GM10248 (cell line): ENCODE measurements at places on chromosomes 13 and 19.
A peak's percentile ranks its signal among the peaks of the same experiment; 100 is the strongest.

DNA sequence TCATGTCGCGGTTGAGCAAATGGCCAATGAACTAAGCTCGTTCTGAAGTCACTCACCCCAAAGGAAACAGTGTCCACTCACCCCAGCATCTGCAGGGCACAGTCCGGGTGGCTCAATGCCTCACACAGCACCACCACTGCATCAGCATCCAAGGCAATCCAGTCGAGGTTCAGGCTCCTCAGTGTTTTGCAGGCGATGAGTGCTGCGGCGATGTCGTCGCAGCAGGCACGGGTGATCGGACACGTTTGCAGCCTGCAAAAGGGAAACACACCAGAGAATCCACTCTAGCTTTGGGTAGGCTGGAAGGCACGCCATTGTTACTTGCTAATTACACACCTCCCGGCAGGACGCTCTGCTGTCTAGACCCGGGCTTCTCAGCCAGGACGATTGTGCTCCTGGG, 26.5 kb downstream of the NLRP9 start:
- DNase-seq = no peak

GRCh38 chr13:110187641-110188161, 119.3 kb downstream of the COL4A1 start:
- DNase-seq = no peak

DNA sequence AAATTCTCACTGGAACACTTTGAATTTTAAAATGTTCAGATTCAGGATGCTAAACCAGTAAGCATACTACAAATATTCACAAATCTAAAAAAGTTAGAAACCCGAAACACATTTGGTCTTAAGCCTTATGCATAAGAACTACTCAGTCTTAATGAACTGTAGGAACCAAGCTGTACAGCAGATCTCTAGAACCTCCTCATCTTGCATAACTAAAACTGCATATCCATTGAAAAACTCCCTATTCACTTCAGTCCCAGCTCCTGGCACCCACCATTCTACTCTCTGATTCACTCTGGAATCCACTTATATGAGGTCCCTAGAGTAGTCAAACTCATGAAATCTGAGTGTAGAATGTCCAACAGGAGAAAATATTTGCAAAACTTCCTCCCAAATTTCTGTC, 65.6 kb upstream of the CEACAM8 start:
- DNase-seq = no peak

DNA sequence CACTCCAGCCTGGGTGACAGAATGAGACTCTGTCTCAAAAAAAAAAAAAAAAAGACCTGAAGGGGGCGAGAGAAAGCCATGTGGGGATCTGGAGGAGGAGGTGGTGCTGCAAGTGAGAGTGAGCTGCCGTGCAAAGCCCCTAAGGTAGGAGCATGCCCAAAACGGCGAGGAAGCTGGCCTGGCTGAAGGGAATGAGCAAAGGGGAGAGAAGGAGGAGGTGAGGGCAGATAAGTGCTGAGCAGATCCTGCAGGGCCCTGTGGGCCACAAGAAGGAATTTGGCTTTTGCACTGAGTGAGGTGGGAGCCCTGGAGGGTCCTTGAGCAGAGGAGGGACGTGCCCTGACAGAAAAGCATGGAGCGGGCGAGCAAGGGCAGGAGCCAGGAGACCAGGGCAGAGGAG, 19.4 kb upstream of the ADGRE5 start:
- DNase-seq = peak; percentile 62

- no peak for DNase-seq
These were observed 17.2 kb downstream of the BLOC1S3 start for GRCh38 chr19:45195764-45196163.

DNA sequence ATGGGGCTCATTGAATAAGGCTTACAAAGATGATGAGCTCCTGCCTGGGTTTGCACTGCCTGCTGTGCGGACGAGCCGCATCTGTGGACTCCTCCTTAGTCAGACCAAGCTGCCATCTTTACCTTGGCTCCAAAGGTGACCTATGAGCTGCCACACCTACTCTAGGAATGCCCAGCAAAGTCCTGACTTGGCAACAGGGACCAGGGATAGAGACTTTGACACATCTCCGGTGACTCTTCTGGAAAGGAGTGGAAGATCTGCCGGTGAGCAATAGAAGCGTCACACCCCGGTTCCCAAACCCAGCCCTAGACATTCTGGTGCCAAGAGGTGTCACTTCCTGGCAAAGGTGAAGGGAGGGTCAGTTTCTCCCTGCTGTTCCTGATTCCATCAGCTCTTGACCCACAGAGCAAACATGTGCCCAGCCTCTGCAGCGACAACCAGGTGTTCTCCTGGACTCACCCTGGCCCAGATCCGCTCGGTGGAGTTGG, 50.2 kb upstream of the GTF3A start:
- DNase-seq = no peak

DNA sequence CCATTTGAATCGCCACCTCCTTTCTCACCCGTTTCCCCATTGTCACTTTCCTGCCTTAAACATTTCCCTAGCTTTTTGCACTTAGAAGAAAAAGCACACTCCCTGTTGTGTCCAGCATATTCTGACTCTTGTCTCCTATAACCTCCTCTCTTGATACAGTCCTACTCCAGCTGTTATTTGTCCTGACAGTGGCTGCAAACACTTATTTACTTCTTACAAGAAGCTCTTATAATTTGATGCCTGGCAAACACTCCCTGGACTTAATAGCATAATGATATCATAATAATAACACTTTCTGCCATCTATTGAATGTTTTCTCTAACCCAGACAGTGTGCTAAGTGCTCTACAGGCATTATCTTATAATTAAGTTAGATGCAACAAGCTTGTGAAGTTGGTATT, 76.6 kb downstream of the DGKH start:
- no peak for DNase-seq

DNA sequence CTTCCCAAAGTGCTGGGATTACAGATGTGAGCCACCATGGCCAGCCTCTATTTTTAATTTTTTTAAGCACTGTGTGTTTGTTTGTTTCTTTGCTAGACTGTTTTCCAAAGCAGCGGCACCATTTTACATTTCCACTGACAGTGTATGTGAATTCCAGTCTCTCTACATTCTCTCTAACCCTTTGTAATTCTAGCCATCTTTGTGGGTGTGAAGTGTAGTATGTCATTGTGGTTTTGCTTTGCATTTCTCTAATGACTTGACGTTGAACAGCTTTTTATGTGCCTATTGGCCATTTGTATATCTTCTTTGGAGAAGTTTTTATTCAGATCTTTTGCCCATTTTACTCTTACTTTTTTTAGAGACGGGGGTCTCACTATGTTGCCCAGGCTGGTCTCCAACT, 11.6 kb downstream of the PNPLA6 start:
- DNase-seq = no peak

- no peak for DNase-seq
These were observed 106.2 kb downstream of the SHISA2 start for GRCh38 chr13:25945596-25945995.

GRCh38 chr13:33090755-33091414, 74.7 kb downstream of the KL start:
- DNase-seq = no peak

GRCh38 chr19:482186-483041, 13.9 kb upstream of the MADCAM1 start:
- no peak for DNase-seq

GRCh38 chr19:39434123-39435076, 1.3 kb downstream of the RPS16 start:
- no peak for DNase-seq

GRCh38 chr13:45595965-45596364, 19.6 kb downstream of the ERICH6B start:
- no peak for DNase-seq

- DNase-seq = no peak
These were observed 6.3 kb upstream of the CRTC1 start for GRCh38 chr19:18677156-18677555.

GRCh38 chr19:18289471-18290301, 8.3 kb upstream of the JUND start:
- no peak for DNase-seq

DNA sequence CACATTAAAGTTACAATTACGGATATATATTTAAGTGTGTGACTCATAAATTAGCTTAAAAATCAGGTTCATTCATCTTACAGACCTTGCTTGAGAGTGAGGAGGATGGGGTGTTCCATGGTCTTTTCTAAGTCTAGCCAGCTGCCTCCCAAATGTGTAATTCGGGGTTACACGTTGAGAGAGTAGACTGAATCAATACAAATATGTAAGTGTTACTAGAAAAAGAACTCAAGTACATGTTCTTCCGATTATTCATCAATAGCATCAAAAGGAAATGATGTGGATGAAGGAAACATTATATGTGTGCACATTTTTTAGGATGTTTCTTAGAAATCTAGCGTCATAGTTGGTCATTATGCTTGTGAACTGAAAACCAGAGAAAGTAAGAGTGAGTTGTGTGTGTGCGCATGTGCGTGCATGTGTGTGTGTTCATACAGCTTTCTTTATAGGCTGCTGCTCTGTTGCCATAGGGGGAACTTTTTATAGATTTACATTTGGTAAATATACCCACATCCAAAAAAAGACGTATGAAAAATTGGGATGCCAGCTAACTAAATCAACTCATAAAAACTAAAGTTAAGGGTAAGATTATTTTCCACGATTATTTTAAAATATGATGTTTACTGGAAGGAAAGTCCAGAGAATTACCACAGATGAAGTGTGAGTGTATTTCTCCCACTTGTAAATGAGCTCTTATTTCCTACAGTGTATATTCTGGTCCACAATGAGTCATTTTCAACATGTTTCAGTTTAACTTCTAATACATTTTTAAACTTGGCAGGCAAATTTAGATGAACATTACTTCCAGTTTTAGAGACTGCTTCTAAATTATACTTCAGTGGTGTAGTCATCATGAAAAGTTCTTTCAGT, 82.4 kb downstream of the PIBF1 start:
- peak; percentile 30 for DNase-seq

DNA sequence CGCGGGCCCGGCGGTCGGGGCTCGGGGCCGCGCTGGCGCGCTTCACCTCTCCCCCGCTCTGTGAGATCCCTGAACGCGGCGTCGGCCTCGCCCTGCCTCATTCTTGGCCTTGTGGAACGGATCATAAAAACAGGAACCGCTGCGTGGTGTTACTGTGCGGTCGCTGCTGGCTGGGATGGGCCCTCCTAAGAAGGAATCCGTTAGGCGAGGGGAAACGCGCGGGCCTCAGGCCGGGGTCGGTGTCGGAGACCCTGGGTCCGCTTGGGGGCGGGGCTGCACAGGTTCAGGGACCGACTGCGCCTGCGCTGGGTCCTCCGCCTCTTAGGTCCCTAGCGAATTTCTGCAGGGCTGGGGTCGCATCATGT, 381 bp downstream of the CKAP2 start:
- DNase-seq = peak; percentile 77
